Epithelial cell of alveolus of lung (primary cell): ENCODE measurements at places on chromosomes 3 and 15. TPM values are rescaled to one million over a fixed set of nuclear protein-coding genes. Genes with fewer than 3 reads are reported as not detected.

KNL1 gene
- 7.9 and 16.4 TPM in 2 replicates for total RNA-seq

SLC24A5 gene
- not detected in 2 replicates for total RNA-seq

NPRL2 gene
- 15.4 and 16.0 TPM in 2 replicates for total RNA-seq

ZMYND10 gene
- 0.48 and 1.4 TPM in 2 replicates for total RNA-seq
